ENCODE measurements at places on chromosomes 13 and 19. TPM values are rescaled to one million over a fixed set of nuclear protein-coding genes. Genes with fewer than 3 reads are reported as not detected.
A peak's percentile ranks its signal among the peaks of the same experiment; 100 is the strongest.

- no peak for DNase-seq
Observed at GRCh38 chr19:1663852-1664251, 11.4 kb upstream of the TCF3 start.

DNA sequence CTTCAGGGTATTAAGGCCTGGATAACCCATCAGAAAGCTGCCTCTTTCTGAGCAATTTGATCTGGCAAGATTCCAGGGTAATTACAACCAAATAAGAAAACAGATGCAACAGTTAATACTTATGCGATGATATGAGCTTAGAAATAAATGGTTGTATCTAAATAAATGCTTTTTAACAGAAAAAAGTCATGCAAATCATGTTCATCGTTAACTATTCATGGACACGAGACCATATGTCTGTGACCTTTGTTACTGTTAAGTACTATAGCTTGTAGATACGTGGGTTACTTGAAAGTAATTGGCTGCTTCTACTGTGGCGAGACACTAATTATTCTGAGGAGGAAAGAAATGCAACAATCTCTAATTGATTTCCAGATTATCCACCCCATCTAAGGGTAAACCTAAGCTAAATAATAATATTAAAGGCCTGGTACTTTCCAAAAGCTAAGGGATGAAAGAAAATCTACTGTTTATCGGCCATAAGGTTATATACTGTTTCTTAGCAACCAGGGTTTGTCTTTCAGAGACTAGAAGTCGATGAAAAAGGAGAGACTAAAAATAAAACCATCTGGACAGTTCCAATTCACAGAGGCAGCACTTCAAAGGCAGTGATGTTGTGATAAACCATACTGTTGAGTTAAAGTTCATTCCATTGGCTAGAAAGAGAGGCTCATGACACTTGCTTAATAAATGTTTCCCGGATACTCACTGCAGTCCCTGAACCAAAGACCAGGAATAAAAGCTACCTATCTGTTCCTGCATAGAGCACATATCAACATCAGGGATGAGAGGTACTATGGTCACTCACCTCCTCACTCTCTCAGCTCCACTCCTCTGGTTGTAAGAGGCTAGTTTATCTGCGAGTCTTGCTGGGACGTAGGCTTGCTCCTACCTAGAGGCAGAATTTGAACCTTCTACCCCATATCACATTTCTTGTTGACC, 1.5 kb downstream of the EPSTI1 start:
- DNase-seq = no peak

DNA sequence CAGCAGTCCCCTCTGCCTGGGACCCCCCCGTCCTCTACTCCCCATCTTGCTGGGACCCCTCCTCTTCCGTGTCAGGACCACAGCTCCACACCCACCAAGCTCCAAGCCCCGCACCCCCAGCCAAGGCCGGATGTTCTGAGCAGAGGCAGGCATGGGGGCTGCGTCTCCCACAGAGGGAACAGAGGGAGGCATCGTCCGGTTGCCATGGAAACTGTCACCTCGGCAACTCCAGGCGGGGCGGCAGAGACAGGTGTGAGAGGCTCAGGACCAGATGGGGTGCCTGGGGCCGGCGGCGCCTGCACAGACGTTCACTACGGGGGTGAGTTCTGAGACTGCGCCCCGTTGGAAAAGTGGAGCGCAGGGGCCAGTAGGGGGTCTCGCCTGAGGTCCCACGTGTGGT, 5.4 kb downstream of the RNU6-9 start:
- no peak for DNase-seq

GRCh38 chr19:18967358-18968146, 26.5 kb upstream of the HOMER3 start:
- DNase-seq = peak; percentile 74

GRCh38 chr19:31346184-31347059, 2.8 kb downstream of the TSHZ3 start:
- DNase-seq = no peak

DNA sequence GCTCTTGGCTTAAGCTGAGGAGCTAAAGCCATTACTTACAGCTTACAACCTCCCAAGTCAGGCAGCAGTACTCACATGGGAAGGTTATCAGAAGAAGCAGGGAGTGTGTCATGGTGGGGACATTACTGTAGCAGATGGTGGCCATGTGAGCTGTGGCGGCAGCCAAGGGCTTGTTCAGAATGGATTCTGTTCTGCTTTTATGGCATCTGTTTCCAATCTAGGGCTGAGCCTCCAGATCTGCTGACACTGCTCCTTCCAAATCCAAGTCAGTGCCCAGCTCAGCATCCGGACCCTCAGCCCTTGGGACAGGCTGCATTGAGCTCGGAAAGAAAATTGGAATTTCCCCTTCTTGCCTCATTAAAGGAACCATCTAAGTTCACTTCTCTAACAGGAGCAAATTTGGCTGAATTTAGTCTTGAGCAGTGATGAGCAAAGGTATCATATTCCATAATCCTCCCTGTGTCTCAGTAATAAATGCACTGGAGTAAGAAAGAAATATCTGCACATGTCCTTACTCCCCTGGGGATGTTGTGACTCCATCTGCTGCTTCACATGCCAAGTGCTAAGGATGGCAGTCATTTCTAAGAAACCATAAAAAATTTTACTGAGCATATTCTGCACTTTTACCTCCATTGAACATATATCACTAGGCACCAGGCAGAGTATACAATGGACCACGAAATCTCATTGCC, 73.9 kb downstream of the KCTD12 start:
- no peak for DNase-seq

DNA sequence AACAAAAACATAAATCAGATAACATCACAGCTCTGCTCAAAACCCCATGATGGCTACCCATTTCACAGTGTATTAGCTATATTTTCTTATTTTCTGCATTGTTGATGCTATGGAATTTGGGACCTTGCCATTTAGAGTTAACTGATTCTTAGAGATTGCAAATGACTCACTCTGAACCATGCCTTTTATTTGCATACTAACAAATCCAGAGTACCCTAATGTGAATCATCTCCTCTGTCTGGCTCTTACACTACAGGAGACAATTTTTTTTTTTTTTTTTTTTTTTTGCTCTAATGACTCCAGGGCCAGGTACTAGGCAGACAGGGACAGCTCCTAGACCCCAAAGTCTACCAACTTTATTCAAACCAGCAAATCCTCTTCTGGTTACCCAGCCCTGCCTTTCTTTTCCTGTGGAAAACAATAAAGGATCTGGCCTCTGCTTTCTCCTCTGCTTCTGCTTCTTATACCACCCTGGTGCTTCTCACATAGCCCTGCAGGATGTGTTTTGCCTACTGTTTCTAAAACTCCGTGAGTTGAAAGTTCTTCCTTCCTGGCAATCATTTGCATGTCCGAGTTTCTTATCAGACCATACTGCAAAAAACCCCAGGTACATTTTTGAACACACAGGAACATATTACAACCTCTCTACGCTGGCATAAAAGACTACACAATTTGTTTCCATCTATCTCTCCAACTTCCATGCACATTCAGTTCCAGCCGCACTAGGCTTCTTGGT, 10.6 kb upstream of the ZNF460 start:
- no peak for DNase-seq

DNA sequence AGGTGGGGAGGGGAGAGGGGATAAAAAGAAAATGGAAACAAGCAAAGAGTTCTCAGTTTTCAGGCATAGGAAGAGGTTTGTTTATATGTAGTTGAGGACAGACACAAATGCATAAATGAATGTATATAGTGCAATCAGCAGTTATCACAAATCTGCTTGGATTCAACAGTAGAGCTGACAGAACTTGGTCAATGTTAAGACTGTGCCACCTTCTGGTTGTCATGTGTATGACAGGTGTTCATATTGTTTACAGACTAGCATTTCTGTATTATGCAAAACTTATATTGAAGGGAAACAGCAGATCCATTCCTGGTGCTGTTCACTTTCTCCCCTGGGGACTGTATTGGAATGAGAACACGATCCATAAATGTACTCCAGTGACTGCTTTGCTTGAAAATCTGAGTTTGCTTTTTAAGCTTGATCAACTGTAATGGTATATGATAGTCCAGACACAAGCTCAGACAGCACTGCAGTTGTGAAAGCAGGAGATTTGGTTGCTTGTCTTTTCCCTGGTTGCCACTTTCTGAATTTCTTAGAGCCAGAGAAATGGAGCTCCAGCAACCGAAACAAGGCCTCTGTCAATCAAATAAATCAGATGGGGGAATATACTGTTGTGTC, 319.5 kb upstream of the OBI1 start:
- DNase-seq = no peak

DNA sequence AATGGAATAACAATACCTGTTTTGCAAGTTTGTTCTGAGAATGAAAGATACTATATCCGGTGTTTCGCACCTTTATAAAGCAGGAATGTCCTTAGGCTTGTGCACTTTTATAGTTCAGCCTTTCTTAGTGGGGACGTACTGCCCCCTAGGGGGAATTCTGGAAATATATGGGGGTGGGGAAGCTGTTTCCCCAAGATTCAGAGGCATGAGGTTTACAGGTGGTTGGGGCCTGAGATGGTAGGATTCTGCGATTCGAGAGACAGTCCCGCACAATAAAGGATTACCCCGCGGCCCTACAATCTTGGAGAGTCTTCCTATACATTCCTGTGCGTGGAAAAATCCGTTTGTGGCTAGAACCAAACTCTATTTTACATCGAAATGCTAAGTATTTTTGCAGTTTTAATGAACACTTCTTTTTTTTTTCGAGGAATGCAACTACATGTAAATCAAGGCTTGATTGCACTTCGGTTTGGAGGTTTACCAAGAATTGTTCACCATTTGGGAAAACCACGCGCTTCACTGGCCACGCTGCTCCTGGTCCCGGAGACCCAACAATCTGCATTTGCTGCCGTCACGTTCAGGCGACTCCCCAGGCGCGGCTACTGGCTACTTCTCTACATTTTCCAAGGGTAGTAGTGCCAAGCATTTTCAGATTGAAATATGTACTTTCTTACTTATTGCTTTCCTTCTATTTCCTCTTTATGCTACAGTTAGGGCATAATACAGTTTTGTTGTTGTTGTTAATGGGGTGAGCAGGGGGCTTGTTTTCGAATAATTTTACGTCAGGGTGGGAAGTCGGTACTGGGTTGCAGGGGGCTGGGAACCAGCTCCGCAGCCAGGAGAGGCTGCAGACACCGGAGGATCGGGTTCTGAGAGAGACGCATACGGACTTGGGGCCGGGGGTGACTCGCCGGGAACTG, 830 bp downstream of the NEK5 start:
- peak; percentile 69 for DNase-seq

GRCh38 chr13:88602786-88603777, 931.9 kb downstream of the SLITRK5 start:
- DNase-seq = no peak

- no peak for DNase-seq
Observed at GRCh38 chr19:23996549-23996948, 81.9 kb downstream of the ZNF726 start.

DNA sequence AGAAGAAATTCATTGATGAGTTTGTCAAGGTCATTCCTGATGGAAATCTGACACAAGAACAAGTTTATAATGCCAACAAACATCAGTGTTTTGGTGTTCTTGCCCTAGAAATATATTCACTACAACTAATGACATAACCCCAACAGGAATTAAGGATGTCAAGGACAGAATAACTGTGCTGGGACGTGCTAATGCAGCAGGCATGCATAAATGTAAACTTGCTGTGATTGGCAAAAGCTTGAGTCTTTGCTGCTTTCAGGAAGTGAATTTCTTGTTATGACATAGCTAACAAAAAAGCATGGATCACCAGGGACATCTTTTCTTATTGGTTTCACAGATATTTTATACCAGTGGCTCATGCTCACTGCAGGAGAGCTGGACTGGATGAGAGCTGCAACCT, 144.6 kb downstream of the KCTD12 start:
- DNase-seq = no peak

- DNase-seq = peak; percentile 45
Observed at GRCh38 chr19:49335071-49335783, at the start of gene CD37. Gene CD37 (plus strand): TSS chr19:49335406. CDS start chr19:49335541, 135 bp downstream.

- no peak for DNase-seq
Observed at GRCh38 chr19:38346837-38347236, 11.2 kb downstream of the CATSPERG start.

DNA sequence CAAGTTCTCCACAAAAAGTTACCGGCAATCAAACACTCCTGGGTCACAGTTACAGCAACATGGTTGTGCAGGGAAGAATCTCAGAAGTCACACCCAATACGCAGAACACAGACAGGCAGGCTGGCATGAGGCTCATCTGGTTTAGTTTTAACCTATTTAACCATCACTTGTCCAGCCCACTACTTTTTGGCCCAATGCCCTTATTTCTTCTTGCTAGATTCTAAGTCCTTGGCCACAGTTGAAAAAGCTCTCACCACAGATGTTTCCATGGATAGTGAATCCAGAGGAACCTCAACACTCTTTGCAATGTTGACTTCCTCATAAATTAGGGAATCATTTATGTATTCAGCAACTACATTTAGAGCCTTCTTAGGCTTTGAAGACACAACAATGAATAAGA, 50.7 kb upstream of the FNDC3A start:
- no peak for DNase-seq

- DNase-seq = no peak
Observed at GRCh38 chr19:48118131-48118517, 7.5 kb upstream of the PLA2G4C start.

DNA sequence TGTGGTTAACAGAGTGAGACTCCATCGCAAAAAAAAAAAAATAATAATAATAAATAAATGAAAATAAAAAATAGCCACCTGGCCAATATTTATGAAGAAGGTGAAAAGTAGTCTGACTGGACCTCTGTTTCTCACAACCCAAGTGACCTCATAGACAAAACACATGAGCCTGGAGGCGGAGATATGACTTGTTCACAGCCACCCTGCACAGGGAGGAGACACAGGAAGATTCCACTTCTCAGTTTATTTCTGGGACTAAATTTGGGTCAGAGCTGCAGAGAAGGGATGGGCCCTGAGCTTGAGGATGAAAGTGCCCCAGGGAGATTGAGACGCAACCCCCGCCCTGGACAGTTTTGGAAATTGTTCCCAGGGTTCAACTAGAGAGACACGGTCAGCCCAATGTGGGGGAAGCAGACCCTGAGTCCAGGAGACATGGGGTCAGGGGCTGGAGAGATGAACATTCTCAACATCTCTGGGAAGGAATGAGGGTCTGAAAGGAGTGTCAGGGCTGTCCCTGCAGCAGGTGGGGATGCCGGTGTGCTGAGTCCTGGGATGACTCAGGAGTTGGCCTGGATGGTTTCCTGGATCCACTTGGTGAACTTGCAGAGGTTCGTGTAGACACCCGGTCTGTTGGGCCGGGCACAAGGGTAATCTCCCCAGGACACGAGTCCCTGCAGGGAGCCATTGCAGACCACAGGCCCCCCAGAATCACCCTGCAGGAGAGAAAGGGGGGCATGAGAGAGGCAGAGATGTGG, 9.6 kb downstream of the KLK5 start:
- no peak for DNase-seq

Gene MBNL2
- total RNA-seq = 31.4 TPM

Gene LILRA1
- total RNA-seq = 0.60 TPM

Gene SPRY2
- total RNA-seq = 11.3 TPM

Gene KLK1
- 0.75 TPM for total RNA-seq

Gene ETV2
- total RNA-seq = 0.48 TPM

Gene EFNB2
- total RNA-seq = 4.3 TPM

Gene GGACT
- 9.6 TPM for total RNA-seq

Measured in left lobe of liver (tissue), 2 donors.